NCI-H526 treated with DMSO at 0.1 percent for 48 hours (cell line): ENCODE measurements at places on chromosomes 4 and X.
A peak's percentile ranks its signal among the peaks of the same experiment; 100 is the strongest.

DNA sequence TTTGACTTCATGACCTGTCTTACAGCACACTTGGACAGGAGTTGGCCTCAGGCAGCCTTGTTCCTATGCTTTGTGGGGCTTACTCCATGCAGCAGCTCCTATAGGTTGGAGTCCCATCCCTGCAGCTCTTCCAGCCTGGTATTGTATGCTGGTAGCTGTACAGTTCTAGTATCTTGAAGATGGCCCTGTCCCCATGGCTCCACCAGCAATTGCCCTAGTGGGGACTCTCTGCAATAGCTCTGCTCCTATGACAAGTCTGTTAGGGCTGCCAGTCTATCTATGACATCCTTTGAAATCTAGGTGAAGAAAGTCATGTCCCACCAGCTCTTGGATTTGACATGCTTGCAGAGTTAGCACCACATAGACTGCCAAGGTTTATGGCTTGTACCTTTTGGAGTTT lies 252.6 kb downstream of the ANTXR2 start:
- no peak for DNase-seq

- DNase-seq = no peak
These were observed 266.4 kb downstream of the RAPGEF2 start for GRCh38 chr4:159369256-159369655.

DNA sequence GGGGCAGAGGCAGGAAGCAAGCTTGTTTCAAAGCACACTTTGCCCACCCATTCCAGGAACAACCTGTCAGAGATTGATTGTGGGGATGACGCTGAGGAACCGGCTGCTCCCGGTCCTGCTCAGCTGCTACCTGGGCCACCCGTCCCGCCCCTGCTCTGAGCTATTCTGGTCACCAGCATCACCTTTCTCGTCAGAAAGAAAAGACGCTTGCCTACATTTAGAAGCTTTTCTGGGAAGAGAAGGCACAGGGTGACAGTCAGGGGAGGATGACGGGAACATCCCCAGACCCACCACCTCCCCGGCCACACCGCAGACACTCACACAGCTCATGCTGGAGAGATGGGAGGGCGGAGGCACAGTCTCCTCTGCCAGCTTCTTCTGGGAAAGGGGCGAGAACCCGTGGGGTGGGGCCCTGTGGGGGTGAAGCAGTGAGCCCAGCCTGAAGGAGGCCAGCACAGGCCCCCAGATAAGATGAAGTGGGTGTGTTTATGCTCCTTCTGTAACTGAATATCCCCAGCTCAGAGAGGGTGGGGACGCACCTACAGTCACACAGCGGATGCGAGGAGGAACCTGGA lies 81.8 kb downstream of the CPZ start:
- no peak for DNase-seq

GRCh38 chr4:127783026-127783769 lies 1.1 kb downstream of the HSPA4L start:
- peak; percentile 80 for DNase-seq

DNA sequence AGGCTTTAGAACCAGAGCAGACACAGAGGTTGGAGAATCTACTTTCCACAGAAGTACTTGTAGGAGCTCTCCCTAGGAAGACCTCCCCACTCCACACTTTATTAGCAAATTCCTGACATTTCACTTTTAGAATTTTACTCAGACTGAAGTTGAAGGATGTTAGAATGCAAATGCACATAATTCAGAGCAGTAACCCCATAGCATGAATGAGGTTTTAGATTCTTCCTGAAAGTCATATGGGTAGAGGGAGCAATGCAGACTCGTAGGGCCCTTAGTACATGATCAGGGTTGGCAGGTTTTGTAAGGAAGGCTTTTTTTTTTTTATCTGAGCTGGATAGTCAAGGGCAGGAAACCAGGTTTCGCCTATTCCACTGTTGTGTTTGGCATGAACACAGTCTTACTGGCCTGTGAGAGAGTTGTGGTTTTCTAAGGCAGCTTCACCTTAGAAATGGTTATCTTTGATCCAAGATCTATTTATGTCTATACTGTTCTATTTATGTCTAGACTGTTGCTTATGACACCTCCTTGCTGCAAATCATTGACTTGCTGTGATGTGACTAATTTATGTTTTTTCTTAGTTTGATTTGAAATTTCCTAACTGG lies 48.9 kb downstream of the SPATA18 start:
- DNase-seq = no peak

- no peak for DNase-seq
These were observed 110.8 kb downstream of the GPAT3 start for GRCh38 chr4:83646538-83647239.

- DNase-seq = no peak
These were observed 11.1 kb downstream of the GASK1B start for GRCh38 chr4:158161551-158162354.

DNA sequence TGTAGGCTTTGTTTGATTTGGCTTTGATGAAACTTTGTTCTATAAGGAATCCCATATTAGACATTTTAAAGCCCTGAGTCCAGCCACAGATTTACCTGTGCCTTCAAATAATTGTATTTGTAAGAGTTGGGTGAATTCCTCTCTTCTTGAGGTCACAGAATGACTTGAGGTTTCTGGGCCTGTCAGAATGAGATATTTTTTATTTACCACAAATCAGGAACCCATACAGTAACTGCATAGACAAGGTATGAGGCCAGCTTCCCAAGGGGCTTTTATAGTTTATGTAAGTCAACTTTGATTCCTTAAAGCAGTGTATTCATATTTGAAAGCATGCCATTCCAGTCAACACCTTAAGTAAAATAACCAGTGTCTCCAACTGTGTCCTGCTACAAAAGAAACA lies 29.1 kb upstream of the CXCL3 start:
- DNase-seq = no peak

DNA sequence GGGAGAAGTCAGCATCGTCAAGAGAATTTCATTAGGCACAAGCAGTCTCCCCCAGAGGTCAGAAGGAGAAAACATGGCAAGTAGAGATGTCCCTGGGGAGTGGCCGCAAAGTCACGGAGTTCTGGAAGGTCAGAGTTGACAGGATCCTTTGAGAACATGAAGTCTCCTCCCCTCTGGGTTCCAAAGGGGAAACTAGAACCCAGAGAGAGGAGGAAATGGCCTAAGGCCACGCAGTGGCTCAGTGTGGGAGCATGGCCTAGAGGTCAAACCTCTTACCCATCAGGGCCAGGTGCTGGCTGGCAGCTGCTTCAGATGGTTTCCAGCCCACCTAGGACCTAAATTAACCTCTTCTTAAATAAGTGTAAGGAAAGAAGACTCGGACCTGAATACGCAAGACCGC lies 884 bp downstream of the IDH3G start:
- no peak for DNase-seq

DNA sequence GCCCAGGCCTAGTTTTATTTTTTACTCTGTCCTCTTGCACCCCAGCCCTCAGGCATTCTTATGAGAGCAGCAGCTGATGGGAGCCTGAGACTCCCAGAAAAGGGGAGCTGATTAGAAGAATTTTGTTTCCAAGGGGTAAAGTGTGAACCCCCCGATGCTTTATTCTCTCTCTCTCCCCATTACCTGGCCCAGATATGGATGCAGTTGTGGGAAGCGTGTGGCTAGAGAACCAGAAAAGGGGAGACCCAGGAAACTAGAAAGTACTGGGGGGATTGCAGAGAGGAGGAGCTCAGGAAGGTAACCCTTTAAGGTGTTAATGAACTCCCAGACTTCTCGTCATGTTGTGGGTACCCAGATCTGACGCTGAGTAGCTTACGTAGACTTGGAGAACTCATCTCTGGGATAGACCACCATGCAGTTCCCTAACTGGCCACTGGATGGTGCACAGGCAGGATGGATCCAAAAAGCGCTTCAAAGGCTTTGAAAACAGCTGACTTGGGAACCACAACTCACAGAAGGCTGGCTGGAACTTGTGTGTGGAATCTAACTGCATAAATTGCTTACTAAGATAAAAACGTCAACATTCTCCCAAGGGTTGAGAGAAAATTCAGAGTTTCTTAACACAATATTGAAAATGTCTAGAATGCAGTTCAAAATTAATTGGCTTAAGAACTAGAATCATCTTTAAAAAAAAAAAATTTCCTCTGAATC lies 64.7 kb downstream of the TBC1D14 start:
- DNase-seq = peak; percentile 26

DNA sequence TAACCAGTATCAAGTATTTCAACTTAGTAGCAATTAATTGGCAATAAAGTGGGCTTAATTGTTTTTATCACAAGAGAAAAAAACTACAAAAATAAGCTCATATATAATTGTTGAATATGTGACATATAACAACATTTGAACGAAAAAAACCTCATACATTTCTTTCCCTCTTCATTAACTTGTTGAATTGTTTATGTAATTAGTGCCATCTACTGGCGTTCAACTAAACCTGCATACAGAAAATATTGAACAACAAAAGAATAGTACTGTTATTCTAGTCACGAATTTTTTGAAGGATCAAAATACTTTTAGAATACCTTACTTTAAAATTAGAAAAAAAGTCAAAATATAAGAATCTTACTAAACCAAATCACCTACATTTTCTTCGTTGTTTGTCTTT lies 586.5 kb upstream of the FTHL17 start:
- DNase-seq = peak; percentile 8

GRCh38 chr4:155506745-155507144 lies 130.0 kb upstream of the MAP9 start:
- no peak for DNase-seq

- DNase-seq = peak; percentile 64
These were observed at the start of gene RAB9A for GRCh38 chrX:13688958-13689740. Gene RAB9A, plus strand, starts transcription at chrX:13689128. Its CDS starts 19,619 bp downstream, at chrX:13708747.

DNA sequence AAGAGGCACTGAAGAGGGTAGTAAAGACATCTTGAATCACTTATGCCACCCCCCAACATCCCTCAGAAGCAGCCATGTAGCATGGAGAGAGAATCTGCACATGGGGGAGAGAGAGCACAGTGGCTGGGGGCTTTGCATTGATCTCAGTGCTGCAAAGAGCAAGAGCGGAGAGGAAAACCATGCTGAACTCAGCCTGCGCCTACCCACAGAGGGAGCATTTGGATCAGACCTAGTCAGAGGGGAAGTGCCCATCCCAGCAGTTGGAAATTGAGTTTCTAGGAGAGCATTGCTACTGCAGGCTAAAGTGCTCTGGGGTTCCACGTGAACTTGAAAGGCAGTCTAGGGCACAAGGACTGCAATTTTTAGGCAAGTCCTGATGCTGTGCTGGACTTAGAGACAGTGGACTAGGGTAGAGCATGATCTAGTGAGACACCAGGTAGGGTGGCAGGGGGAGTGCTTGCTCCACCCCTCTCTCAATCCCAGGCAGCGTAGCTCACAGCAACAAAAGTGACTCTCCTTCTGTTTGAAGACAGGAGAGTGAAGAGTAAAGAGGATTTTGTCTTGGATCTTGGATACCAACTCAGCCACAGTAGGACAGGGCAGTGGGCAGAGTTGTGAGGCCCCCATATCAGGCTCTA lies 9.0 kb upstream of the PROM1 start:
- DNase-seq = no peak

DNA sequence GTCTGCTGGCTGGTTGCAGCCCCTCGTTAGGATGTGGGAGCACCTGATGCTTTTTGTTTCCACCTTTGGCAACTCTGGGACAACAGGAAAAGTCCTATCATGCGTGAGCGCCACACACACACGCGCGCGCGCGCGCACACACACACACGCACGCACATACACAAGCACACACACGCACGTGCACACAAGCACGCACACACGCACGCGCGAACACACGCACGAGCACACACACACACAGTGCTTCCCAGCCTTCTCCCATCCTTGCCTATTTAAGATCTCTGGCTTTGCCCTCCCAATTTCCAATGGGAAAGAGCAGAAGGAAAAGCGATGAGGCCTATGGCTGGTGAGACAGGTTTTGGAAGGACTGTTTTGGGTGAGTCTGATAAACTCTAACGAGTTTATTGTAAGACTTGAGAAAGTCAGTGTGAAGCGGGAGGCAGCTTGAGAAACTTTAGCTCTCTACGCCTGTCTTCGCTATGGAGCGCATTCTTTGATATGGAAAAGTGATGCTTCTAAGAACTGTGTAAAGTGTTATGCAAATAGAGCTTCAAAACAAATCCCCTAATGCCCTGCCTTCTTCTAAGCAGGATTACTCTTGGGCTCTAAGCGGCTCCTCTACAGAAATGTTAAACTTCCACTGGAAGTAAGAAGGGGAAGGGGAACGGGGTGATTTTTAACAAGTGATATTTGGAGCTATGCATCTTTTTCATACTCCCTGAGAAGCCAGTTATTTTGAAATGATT lies 11.8 kb downstream of the SUPT20HL1 start:
- no peak for DNase-seq

DNA sequence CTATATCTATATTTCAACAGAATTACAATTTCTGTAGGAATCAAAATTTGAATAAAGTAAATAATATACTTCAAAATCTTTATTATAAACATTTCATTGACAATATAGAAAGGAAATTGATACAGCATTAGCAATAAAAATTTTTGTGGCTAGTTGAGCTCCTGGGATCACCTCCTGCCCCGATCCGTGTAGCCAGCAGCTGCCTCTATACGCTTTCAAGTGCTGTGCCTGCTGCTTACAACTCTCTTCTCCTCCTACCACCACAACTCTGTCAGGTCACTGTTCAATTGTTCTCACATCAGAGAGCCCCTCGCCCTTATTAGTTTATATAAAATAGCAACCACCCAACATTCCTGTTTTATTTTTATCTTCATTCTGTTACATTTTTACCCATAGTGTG lies 27.6 kb downstream of the INPP4B start:
- DNase-seq = no peak
